ENCODE measurements at places on chromosomes 3 and 15.
A peak's percentile ranks its signal among the peaks of the same experiment; 100 is the strongest.

GRCh38 chr15:78037328-78037727 is 40.2 kb downstream of the TBC1D2B start:
- DNase-seq, result no peak

GRCh38 chr3:11235385-11235784 is 36.8 kb upstream of the ATG7 start:
- DNase-seq, result no peak

DNA sequence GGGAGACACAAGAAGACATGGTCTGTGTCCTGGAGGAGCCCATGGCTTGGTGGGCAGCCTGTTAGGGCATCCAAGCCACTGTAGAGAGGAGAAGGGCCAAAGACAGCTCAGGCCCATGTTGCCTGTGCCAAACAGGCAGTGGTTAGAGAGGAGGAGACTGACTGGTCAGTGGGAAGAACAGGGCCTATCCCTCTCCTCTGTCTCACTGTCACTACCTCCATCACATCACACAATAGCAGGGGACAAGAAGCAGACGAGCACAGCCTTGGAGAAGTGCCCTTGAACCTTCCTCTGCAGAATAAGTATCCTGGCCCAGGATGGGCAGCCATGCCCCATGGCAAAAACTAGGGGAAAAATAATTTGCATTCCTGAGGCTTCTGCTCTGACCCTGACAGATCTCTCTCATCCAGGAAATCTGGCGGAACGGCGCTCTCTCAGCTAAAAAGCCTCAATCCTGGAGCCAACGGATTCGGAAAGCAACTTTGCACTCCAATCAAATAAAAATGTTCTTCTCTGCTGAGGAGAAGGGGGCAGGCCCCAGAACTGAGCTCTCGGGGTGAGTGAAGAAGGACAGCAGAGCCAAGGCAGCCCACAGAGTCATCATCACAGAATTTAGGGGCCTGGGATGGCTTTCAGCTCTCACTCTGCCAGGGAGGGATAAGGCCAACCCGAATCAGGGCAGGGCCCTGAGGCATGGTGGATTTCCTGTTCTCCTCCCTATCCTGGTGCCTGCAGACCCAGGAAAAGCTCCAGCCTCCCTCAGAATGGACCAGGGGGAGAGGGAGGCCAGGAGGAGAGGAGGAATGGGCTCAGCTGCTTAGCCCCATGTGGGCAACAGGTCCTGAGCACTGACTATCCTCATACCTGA is 1.6 kb downstream of the SHF start:
- no peak for DNase-seq

- no peak for DNase-seq
Measured at GRCh38 chr15:59993950-59994401, 10.1 kb upstream of the FOXB1 start.

DNA sequence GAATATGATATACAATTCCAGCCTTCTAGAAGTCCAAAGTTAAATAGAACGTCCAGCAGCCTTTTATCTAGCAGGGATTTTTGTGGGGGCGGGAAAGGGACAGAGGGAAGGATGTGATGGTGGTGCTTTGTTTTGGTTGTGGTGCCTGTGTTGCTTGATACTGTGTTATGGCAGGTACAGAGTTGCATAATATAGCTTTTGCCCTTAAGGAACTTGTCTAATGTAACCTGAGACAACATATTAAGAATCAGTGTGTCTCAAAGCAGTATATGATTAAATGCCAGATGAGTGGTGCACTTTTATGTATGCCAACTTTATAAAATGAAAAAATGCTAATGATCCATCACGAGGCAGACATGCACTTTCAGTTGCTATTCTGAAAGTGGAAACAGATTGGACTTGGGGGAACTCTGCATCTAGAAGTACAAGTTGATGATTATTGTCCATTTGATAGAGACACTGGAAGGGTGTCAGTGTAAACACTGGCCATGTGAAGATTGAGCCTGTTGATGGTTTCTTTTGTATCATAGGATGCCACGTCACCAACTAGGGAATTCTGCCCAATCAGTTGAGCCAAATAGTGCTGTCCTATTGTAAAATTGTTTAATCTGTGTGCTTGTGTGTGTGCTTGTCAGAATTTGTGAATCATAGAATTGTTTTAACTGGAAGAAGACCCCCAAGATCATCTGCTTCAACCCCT is 23.0 kb downstream of the NEO1 start:
- DNase-seq, result no peak

DNA sequence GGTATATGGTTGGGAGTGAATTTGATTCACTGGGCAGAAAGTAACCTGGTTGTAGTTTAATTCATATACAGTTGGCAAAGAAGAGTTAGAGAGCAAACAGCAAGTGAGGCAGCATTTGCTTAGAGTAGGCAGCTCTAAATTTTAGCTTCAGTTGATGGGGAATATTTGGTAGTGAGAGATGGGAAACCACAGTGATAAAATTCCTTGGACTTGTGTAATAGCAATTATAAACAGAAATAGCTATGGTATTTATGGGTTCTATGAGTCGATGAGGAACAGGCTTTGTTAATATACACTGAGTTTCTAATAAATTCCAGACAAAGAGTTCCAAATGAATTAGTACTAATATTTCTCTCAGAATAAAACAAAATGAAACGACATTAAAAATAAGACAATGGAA is 894.0 kb downstream of the ROBO2 start:
- no peak for DNase-seq

- no peak for DNase-seq
Measured at GRCh38 chr15:23416349-23417276, 30.4 kb downstream of the GOLGA6L2 start.

- no peak for DNase-seq
Measured at GRCh38 chr3:4641863-4642563, 148.9 kb downstream of the ITPR1 start.

DNA sequence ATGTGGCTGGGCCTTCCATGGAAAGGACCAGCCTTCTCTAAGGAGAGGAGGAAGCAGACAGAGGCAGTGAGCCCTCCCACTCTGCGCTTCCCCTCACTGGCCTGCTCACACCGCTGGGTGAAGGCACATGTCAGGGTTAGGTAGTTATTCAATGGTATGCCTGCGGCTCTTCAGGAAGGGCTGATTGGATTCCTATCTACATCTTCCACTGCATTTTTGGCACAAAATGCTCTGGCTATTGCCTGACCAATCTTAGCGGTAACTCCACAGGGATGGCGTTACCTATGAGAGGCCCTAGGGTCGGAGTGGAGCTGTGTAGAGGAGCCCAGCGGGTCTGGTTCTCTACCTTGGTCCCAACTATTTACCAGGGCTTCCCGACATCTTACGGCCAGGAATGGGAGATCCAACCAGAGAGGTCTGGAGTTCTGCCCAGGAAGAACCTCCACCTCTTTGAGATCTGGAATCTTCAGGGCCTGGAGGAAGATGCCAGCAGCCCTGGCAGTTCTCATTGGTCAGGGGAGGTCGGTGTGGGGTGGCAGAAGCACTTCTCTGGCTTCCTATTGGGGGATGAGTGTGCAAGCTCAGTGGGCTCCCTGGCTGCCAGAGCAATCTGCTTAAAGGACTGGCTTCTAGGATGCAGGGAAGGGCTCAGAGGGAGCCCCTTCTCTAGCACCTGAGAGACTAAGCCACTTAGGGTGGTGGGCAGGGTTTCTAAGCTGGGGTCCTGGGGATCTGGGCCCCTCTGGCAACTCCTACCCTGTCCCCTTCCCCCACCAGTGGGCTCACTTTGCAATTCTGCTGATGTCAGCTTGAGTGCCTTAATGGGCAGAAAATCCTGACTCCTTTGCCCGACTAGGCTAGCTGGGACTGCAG is 24.3 kb downstream of the SNX33 start:
- DNase-seq, result no peak

GRCh38 chr15:77282333-77282732 is 137.6 kb downstream of the PEAK1 start:
- DNase-seq, result no peak

DNA sequence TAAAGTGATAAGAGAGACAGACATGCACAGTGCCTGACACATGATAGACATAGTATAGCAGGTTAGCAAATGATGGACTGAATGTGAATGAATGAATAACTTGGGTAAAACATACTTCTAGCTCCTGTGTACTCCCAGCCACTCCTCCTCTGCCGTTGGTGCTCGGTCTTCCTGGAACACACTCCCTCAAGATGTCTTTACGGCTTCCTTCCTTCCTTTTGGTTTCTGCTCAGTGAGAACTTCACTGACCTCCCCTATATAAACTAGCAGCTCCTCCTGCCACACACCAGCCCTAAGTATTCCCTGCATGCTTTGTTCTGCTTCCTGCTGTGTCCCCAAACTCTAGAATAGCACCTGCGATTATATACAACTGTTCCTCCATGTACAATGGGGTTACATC is 50.2 kb downstream of the RAD54L2 start:
- DNase-seq, result no peak

GRCh38 chr3:133568294-133569014 is 5.0 kb upstream of the CDV3 start:
- DNase-seq, result no peak

- peak; percentile 75 for DNase-seq
Measured at GRCh38 chr15:68550498-68551295, 28.1 kb upstream of the CORO2B start.

GRCh38 chr15:44308415-44308814 is 19.9 kb downstream of the GOLM2 start:
- DNase-seq, result no peak

DNA sequence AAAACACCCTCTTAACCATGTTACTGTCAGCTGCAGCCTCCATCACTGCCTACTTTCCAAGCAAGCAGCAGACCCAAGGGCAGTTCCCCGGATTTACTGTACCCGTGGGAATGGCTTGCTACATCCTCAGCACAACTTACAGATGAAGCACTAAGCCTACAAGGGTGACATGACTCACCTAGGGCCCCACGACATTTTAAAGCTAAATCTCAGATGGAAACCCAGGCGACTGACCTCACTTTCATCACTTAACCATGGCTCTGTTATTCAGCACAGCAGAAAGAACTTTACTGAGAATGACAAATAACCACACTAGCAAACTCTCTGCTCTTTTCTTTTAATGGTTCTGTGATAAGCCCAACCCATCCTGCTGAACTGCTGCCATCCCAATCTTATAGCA is 65.6 kb downstream of the SUMF1 start:
- DNase-seq, result no peak

- DNase-seq, result no peak
Measured at GRCh38 chr3:130826516-130827182, 67.2 kb upstream of the ATP2C1 start.

DNA sequence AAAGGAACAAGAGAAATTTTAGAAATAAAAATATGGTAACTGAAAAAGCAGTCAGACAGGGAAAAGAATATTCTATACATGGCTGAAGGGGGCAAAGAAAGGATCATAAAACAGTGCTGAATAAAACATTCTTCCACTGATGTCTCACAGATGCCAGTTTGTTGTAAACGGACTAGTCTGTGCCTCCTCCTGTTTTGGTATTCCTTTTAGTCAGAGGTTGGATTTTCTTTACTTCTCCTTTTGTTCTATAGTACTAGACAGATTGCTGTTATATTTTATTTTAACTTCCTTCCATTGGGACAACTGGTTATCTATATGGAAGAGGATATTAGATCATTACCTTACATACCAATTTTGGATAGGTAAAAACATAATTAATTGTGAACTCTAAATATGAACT is 16.0 kb upstream of the GNB5 start:
- DNase-seq, result no peak

DNA sequence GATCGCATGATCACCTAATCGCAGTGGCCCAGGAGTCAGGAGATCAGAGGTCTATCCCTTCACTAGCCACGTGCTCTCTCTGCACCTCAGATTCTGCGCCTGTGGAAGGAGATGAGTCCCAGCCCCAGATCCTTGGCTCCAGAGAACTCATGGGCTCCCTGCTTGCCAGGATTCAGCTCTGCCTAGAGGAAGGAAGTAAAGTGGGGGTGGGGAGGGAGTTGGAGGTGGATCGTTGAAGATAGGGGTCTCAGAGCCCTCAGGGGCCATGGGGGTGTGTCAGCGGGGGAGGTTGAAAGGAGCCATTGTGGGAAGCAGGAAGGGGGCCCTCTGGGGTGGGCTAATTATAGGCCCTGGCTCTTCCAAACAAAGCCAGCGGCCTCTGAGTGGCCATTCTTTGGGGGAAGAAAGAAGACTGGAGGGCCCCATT is 11.3 kb upstream of the STRA6 start:
- no peak for DNase-seq

- no peak for DNase-seq
Measured at GRCh38 chr15:63675263-63675662, 78.1 kb downstream of the FBXL22 start.

GRCh38 chr15:80530737-80531365 is 126.7 kb downstream of the ARNT2 start:
- DNase-seq, result no peak

GRCh38 chr3:72082186-72082715 is 297.3 kb upstream of the PROK2 start:
- no peak for DNase-seq

- DNase-seq, result no peak
Measured at GRCh38 chr15:91801836-91802534, 51.5 kb upstream of the SLCO3A1 start.

DNA sequence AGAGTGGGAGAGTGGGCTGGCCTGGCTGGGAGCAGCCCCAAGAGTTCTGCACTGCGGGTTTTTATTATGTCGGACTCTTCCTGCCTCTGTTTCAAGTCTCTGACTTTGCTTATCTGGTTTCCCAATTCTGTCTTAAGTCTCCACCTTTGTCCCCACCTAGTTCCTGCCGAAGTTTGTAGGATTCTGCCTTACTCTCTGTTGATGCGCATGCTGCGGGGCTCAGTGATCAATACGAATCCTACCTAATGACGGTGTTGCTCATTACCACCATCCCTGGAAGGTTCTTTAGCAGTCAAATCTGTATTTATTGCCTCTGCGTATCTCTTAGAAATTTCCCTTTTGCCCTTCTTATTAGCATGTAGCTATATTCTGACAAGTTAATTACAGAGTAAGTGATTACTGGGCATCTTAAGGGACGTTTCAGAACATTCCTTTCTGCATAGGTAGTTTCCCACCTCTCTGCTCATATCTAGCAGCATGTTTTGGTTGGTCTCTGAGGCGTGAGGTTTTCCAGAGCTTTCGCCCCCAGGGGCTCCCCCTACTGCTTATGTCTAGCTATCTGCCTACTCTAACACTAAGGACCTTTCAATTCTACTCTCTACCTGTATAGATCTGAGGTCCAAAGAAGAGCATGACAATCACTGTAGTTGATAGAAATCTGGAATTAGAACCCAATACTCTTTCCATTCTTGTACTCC is 236.0 kb upstream of the EIF1B start:
- no peak for DNase-seq

DNA sequence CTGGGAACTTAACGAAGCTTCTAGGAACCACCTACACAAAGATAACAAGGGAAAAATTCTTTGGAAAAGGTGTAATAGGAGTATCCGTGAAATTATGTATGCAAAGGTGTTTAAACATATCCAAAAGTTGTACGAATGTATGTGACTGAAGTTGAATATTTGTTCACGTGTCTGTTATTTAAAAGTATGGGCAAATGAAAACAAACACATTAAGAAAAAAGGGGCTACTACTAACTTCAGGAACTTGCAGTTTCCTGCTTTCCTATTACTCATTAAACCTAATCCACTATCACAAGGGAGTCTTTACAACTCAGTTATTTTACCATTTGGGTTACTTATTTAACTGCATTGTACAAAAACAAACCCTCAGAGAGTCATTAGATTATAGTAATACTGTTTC is 33.9 kb upstream of the GRAMD1C start:
- DNase-seq, result no peak

- no peak for DNase-seq
Measured at GRCh38 chr3:42505849-42506410, 3.5 kb downstream of the VIPR1 start.
